ENCODE measurements at places on chromosomes 3 and 15.

DNA sequence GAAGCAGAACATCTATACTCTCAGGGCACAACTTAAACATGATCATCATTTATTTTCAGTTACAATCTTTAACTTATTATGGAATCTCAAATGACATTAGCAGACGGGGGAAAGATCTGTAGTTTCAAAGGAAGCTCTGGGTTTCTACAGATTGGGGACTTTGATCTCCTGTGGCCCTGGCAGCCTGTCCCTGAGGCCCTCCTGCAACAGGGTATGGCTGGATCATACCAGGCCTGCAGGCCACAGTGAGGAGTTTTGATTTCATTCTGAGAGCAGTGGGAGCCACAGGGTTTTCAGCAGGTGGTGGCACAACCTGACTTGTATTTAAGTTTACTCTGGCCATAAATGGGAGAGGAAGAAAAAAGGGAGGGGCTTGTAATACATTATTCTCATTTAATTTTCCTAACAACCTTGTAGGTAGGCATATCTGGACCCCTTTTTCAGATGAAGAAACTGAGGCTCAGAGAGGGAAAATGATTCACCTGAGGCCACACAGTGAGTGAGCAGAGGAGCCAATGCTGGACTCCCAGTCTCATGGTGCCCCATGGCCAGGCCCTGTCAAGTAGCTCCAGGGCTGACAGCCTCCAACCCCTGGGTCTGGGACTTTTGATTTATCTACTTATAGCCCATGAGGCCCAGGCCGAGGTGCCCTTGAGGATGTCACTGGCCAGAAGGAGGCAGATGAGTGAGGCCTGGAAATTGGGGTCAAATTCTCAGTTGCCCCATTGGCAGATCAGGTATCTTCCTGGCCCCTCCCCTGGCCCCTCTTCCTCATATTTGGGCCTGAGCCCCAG is 71.0 kb downstream of the ATP2B2 start:
- no peak for DNase-seq

GRCh38 chr3:160773722-160774121 is 17.7 kb downstream of the PPM1L start:
- DNase-seq: no peak

GRCh38 chr3:87358066-87358465 is 81.7 kb upstream of the POU1F1 start:
- DNase-seq: no peak

DNA sequence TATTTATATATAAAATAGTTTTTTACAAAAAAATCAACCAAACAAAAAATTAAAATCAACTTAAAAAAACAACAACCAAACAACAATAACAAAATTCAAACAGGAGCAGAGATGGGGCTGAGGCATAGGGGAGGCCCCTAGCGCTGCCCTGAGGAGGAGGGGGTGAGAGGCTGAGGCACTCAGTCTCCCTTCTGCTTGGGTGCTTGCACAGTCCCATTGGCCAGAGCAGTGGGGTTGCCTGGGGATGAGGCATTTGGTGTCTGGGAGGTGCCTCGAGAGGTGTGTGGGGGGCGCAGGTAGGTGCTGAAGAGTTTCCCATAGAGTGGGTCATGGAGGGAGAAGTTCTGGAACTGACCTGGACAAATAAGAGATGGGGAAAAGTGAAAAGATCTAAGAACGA is 8.0 kb downstream of the LPCAT4 start:
- no peak for DNase-seq

GRCh38 chr3:174376346-174376745 is 482.8 kb upstream of the NAALADL2 start:
- DNase-seq: no peak

Measured in endodermal cell (in vitro differentiated cells).